ENCODE measurements at places on chromosomes 5 and 9. TPM values are rescaled to one million over a fixed set of nuclear protein-coding genes. Genes with fewer than 3 reads are reported as not detected.
A peak's percentile ranks its signal among the peaks of the same experiment; 100 is the strongest.

GRCh38 chr5:176772271-176773210, 37.8 kb upstream of the UNC5A start:
- no peak for DNase-seq

DNA sequence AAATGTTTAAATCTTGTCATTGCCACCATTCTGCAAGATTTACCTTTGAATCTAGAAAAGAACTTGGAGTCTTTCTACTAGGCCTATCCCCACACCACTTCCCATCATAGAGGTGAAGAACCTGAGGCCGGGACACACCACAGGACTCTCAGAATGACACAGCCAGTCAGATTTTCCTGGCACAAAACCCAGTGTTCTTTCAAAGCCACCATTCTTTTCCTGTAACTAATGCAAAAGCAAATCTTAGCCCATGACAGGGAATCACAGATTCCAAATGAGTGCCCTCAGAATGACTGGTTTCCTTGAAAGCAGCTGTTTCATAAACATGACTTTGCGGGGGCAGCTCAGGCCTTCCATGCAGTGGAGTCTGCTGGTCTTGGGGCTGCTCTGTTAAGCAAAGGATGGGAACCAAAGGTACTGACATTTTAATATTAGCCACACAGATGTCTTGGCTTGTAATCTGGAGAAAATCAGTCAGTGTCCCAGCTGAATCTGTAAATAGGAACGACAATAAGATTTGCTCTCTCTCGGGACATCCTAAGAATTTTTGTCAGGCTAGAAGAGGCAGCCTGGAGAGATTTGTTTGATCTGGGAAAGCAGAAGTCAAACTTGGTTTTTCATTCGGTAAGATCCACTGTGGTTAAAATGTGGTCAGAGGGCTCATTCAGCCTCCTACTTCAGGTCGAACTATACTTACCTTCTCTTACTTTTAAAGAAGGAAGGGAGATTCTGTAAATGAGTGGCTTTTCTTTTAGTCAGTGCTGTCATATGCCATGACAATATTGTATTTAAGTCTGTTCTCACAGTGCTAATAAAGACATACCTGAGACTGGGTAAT, 115.1 kb downstream of the PALM2AKAP2 start:
- no peak for DNase-seq

DNA sequence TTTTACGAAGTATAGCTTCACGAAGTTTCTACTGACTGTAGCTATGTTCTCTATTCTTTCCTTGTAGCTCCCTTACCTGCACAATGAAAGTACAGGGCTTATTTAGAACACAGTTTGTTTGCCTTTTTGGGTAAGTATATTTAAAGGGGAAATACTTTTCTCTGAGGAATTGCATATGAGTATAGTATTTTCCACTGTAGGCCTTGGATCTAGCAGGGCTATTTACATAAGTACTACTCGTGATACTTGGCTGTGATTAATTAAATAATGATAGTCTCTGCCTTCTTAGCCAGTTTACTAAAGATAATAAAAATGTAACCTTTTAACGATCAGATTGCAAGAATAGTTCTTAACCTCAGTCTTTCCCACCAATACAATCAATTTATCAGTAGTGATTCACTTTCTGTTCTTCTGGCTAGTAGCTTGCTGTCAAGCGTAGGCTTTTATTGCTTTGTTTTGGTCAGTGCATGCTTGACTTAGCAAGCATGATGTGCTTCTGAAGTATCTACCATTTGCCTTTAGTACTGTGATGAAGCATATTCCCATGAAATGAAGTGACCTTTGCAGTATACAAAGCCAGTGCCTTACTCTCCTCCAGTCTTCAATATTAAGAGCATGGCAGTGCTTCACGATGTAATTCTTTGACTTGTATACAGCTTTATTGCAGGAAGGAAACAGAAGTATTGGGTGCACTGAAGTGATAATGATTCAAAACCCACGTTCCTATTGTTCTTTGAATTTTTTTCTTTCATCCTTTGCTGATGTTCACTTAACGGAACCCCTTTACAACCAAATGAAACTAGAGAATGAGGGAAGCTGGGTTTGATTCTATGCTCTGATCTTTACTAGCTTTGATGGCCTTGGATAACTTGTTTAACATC, 64.2 kb downstream of the SLC44A1 start:
- DNase-seq, result no peak

GRCh38 chr9:129879103-129879699, 43.9 kb downstream of the USP20 start:
- DNase-seq, result no peak

- DNase-seq, result no peak
Observed at GRCh38 chr5:81187885-81188284, 45.2 kb upstream of the CKMT2 start.

DNA sequence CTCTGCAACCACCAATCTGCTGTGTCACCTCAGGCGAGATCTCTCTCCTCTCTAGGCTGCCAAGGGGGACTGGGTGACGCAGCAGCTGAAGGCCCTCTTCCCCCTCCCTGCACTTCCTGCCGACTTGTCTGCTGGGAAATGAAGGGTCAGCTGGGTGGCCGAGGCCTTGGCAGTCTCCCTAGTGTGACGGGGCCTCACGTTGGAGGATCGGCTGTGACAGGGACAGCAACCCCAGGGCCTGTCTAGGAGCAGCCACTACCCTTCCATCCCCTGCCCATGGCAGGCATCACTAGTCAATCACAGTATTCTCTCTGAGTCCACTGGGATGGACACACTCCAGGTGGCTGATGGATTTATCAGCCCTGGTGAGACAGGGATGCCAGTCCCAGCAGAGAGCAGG, 107.3 kb upstream of the SARDH start:
- DNase-seq, result no peak

GRCh38 chr9:35689542-35690293, at the start of gene TPM2:
Gene TPM2, minus strand, starts transcription at chr9:35689925. Its CDS starts 108 bp downstream, at chr9:35689817.
- DNase-seq, result no peak

DNA sequence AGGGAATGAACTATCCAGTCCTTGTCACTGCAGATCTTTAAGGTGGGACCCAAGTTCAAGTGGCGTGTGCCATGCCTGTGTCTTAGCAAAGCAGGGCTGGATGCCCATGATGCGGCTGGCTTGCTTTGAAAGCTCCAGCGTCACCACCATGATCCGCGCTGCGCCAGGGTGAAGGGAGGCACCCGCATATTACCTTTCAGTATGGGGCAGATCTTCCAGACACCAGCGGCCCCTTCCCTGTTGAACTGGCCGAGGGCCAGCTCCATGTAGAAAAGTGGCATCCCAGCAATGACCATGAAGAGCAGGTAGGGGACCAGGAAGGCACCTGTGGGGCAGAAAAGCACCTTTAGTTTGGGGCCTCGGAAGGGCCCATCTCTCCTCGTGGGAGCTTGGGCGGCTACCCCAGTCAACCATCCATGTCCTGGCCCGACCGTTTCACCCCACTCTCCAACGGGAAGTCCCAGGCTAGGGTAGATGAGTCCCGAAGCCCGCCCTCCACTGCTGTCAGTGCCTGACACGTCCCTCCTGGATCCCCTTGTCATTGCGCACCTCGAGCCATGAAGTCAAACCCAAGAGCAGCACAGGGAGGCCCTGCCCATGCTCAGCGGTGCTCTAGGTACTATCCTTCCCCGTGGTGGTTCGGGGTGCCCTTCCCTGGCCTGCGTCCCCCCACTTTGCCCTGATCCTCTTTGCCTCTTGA, 3.9 kb downstream of the SLC6A3 start:
- no peak for DNase-seq

- no peak for DNase-seq
Observed at GRCh38 chr9:4690144-4690543, 10.8 kb downstream of the CDC37L1 start.

GRCh38 chr5:142878111-142878510, 107.9 kb downstream of the ARHGAP26 start:
- no peak for DNase-seq

GRCh38 chr9:111944241-111944866, 47.7 kb downstream of the UGCG start:
- no peak for DNase-seq

DNA sequence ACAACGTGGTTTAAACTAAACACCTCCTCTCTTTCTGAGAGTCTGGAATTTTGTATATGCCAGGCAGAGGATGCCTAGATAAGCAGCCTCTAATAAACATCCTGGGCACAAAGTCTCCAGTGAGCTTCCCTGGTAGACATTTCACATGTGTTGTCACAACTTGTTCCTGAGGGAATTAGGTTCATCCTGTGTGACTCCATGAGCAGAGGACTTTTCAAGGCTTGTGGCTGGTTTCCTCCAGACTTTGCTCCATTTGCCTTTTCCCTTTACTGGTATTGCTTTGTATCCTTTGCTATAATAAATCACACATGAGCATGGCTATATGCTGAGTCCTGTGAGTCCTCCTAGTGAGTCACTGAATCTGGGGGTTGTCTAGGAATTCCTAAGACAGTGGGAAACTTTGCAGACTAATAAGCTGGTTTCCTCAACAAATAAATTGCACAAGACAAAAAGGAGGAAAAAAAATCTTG, 77.4 kb downstream of the NR2F1-AS1 start:
- no peak for DNase-seq

DNA sequence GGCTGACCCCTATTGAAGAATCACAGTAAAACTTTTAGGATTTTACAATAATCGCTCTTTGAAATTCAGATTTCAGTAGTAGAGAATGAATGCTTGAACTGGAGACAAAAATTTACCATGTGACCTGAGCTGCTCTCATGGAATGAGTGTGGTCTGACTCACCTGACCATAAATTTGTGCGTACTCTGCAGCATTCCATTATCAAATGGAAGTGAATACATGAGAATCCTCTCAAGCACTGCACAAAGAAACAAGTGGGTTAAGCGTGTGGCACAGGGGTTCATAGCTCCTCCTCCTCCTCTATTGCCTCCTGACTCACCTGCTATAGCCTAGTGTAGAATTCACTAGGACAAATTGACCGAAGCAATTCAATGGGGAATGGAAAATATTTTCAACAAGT, 269.8 kb upstream of the CDH9 start:
- DNase-seq, result no peak

- no peak for DNase-seq
Observed at GRCh38 chr9:127714020-127714750, 1.3 kb downstream of the PTRH1 start.

GRCh38 chr9:138065287-138065686, 187.7 kb downstream of the CACNA1B start:
- DNase-seq, result no peak

- DNase-seq, result no peak
Observed at GRCh38 chr9:89841456-89841855, 236.6 kb downstream of the GADD45G start.

DNA sequence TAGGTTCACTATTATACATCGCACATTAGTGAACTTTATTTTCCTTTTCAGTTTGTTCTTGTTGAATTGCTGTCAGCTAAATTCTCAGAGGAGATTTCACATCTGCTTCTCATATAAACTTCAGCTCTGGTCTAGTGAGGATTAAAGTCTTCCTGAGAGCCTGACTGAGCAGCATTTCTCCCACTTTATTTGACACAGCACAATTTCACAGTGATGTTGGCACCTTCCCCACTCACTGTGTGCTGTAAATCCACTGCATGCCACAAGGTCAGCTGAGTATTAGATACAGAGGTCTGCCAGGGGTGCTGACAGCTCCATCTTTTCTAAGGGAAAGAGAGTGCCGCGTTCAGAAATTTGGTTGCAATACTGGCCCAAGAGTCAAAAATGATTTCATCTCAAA, 567.4 kb downstream of the PRR16 start:
- peak; percentile 4 for DNase-seq

LHX6 gene
- polyA plus RNA-seq, result 6.8 TPM

GFI1B gene
- polyA plus RNA-seq, result 0.04 TPM

IFNA17 gene
- not detected for polyA plus RNA-seq

QRFP gene
- 0.15 TPM for polyA plus RNA-seq

MEIKIN gene
- polyA plus RNA-seq, result not detected

PLPP1 gene
- 275 TPM for polyA plus RNA-seq

MRPL50 gene
- 8.3 TPM for polyA plus RNA-seq

PCDHA9 gene
- polyA plus RNA-seq, result 0.03 TPM

FRMD3 gene
- polyA plus RNA-seq, result 4.8 TPM

KIF12 gene
- 0.11 TPM for polyA plus RNA-seq

ADAMTS16 gene
- polyA plus RNA-seq, result 0.16 TPM

TRIM7 gene
- polyA plus RNA-seq, result 3.7 TPM
